ENCODE measurements at places on chromosomes 16 and 17.

DNA sequence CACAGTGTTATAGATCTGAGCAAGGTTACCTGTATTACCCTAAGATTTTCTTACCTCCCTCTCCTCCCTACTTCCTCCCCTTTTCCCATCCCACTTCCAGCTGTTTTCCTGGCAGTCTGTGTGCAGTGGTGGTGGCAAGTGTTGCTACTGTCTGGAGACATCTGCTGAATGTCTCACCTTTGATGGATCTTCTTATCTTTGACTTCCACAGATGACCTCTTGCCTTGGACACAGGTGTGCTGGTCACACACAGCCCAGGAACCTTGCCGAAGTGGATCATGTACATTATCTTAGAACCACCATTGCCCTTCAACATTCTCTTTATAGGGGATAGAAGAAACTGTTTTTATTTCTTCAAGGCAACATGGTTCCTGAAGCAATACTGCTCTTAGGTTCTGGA is 245.1 kb downstream of the UTP18 start:
- DNase-seq: no peak

DNA sequence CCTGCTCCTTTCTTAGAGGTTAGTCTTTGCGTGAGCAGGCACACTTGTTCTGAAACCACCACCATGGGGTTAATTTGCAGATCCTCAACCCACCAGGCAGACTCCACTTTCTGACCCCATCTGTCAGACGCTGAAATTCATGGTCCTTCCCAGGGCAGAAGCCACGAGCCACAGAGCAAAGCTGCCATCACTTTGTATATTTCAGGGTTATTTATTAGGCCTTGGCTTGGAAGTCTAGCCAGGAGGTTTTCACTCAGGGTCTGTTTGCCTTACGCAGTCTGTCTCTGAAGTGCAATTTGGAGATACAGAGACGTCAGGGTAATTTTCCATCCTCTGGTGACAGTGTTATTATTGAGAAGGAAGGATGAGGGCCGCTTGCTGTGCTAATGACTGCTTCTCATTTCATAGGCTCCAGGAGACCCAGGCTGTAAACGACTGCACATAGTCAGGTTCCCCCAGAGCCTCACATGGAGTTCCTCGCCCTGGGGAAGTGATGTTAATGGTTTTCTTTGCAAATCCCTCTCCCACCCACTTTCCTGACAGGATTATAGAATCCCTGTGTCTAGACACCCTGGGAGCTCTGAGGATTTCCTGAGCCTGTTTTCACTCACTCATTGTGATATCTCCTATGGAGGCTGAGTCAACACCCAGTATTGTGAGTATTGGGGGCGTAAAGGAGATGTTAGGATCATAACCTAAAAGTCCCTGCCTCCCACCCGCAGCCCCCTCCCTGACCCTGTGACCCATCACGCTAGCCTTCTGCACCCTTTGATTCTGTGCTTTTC is 269.0 kb downstream of the ABCC12 start:
- no peak for DNase-seq

DNA sequence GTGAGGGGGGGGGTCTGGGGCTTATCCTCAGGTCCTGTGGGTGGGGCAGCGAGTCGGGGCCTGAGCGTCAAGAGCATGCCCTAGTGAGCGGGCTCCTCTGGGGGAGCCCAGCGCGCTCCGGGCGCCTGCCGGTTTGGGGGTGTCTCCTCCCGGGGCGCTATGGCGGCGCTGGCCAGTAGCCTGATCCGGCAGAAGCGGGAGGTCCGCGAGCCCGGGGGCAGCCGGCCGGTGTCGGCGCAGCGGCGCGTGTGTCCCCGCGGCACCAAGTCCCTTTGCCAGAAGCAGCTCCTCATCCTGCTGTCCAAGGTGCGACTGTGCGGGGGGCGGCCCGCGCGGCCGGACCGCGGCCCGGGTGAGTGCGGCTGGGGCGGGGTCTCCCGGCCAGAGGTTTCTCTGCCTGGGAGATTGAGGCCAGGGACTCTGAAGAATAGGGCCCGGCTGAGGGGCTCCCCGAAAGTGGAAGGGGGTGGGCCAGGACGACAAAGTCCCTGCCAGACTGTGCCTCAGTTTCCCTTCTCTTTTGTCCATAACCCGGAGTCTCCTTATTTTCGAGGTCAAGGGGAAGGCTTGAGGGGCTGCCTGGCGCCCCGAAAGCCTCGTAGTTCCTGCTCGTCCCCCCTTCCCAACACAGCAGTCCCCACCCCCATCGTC is at the start of gene FGF11:
FGF11 (plus strand) TSS at position 51 of the 651 bp plus-strand sequence; CDS start at position 160, 109 bp downstream.
- DNase-seq: no peak

GRCh38 chr16:88785106-88785924 is at the start of gene PIEZO1:
Gene PIEZO1 (minus strand): TSS chr16:88785220. CDS start chr16:88784964, 256 bp downstream.
- peak; percentile 77 for DNase-seq

GRCh38 chr17:76438906-76439305 is 14.0 kb downstream of the UBE2O start:
- DNase-seq: no peak

- DNase-seq: no peak
Observed at GRCh38 chr17:73209436-73209835, 16.6 kb downstream of the COG1 start.

- no peak for DNase-seq
Observed at GRCh38 chr17:74839990-74840852, 19.5 kb downstream of the GRIN2C start.

DNA sequence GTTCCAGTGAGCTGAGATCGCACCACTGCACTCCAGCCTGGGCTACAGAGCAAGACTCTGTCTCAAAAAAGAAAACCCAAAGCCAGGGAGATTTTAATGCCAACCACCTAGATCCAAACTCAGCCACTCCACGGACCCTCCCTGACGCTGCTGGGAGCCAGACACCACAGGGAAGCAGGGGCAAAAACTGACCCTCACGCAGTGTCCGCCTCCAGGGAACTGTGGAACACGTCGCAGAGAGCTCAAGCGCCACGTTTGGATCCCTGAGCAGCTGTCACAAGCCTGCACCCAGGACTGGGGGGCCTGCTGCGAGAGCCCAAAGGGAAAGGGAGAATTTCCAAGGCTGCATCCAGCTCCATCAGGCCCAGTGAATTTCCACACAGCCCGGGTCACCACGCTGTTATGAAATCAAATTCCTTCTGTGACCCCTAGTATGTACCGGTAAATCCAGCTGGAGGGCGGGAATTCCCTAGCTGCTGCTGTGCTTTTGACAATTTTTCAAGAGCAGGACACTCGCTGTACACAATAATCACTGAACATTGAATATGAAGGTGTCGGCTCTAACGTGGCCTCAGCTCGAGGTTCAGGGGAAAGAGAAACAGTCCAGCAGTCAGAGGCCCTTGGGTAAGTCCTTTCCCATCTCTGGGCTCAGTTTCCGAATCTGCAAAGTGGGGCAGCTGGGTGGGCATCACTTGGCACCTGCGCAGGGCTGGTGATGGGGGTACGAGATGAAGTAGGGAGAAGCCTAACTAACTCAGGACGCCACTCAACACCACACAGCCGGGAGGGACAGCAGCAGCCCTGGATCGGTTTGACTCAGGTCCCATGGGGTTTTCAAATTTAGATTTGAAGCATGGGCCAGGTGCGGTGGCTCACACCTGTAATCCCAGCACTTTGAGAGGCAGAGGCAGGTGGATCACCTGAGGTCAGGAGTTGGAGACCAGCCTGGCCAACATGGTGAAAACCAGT is 8.6 kb downstream of the CARHSP1 start:
- DNase-seq: no peak

DNA sequence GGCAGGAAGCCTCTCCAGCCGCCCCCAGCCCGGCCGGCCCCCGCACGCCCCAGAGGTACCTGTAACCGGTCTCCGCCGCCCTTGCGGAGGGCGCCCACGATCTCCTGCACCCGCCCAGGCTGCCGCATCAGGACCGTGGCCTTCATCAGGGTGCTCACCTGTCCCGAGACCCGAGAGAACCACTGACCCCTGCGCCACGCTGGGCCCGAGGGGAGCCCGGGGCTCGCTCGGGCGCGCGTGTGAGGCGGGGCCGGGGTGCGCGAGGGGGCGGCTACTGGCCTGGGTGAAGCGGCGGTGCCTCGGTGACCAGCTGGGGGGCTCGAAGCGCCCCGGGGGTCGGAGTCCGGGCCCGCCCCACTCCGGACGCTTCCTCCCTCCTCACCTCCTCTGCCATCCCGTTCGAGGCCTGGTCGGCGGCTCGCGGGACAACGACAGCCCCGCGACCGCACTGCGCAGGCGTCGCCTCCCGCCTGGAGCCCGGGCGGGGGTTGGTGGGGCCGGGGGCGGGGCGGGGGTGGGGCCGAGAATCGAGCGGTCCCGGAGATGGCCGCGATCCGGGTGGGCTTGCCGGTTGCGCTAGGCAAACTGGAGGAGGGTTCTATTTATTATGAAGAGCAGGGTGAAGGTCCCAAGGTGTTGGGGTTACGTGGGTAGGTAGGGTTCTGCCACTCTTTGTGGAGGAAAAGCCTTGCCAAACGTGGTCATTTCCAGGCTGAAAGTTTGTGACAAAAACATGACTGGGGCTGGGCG is at the start of gene NT5C3B:
NT5C3B (minus strand) TSS at position 433 of the 750 bp plus-strand sequence; CDS start at position 394, 39 bp downstream.
- peak; percentile 65 for DNase-seq

GRCh38 chr16:69711115-69711740 is 15.1 kb downstream of the NQO1 start:
- no peak for DNase-seq

GRCh38 chr17:80421381-80422090 is 6.6 kb downstream of the ENDOV start:
- no peak for DNase-seq

DNA sequence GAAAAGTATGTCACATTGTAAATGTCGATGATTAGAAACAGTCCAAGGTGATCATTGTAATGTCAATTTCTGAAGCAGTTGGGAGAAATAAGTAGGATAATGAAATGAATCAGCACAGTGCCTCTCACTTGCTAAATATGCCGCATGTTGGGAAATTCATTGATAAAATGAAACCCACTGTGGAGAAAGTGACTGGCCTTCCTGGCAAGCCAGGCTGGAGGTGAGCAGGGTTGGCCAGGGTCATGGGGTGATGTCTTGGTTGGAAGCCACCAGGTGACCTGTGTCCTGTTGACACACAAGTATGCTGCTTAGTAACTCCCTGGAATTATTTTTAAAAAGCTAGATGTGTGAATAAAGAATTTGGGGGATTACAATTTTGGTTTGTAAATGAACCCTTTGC is 14.9 kb upstream of the WNT9B start:
- DNase-seq: no peak

- no peak for DNase-seq
Observed at GRCh38 chr17:71251276-71251675, 869.5 kb upstream of the SOX9 start.

DNA sequence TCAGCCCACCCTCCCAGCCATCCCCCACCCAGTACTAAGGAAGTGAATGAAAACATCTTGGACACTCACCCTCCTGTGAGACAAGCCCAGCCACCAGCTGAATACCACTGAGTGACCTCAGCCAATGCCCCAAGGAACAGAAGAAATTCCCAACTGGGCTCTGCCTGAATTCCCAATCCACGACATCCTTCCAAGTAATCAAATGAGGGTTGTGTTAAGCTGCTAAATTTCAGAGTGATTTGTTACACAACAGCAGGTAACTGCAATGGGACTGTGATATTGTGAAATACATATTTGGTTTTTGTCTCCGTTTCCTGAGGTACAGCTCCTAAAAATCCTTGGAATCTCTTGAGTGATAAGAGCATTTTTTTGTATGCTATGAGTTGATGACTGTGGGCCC is 578.7 kb upstream of the CDH11 start:
- no peak for DNase-seq

DNA sequence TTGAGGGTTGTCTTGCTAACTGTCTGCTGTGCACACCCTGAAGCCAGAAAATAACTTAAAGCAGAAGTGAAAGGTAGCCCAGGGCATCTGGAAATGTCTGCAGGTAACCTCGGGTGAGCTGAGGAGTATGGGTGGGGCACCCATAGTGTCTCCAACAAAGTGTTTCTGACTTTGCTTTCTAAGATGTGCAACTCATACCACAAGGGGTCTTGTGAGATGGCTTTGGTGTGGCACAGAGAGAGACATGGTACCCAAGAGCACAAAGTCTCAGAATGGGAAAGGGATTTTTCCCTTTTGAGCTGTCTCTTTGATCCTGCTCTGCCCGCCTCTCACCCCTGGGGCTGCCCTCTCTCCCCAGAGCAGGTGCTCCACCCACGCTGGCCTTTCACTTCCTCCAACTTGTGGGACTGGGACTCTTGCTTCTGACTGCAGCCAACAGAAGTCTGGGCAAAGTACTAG is 6.9 kb downstream of the CHD9 start:
- no peak for DNase-seq

GRCh38 chr16:87572959-87573358 is 29.3 kb upstream of the JPH3 start:
- no peak for DNase-seq

DNA sequence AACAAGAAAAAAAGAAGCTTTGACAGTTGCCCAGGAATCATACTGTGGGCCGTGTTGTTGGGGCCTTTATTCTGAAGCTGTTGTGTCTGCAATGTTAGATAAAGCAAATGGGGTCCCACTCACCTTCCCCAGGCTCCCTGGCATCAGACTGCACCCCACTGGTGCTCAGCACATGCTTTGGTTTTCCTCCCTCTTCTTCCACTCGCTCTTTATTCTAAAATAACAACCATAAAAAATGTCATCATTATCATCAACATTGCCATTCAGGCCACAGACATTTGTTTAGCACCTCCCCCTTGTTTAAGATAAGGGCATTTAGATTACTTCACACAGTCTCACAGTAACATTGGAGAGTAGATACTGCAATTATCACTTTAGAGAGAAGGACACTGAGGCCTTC is 8.2 kb downstream of the MYLK3 start:
- no peak for DNase-seq

GRCh38 chr17:18139949-18140348 is 31.4 kb downstream of the MYO15A start:
- DNase-seq: no peak

GRCh38 chr16:11053916-11054460 is 109.6 kb downstream of the CLEC16A start:
- no peak for DNase-seq

All from activated naive CD4-positive, alpha-beta T cell (primary cell).